ENCODE measurements at places on chromosomes 2 and 18. TPM values are rescaled to one million over a fixed set of nuclear protein-coding genes. Genes with fewer than 3 reads are reported as not detected.
A peak's percentile ranks its signal among the peaks of the same experiment; 100 is the strongest.

Gene TPO
- not detected for total RNA-seq

Gene FAM237A
- total RNA-seq = not detected

Gene STPG4
- not detected for total RNA-seq

Gene MPP4
- total RNA-seq = 2.0 TPM

GRCh38 chr2:23593752-23594459, 208.9 kb downstream of the KLHL29 start:
- no peak for DNase-seq

DNA sequence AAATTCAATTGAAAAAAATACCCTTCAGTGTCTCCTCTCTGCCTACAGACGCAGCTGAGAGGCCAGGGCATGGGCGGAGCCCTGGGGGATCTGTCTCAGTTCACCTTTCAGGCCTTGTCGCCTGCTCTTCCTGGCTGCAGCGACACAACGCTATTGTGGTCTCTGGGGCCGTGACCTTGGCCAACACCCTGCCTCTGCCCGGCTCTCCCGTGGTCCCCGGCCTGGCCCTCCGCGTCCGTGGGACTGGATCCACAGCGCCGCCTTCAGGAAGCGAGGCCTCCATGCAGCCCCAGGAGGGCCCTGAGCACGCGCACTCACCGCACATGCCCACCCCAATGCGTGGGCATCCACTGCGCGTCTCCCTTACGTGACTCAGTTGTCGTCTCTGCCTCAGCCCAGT, 81.1 kb downstream of the MRPS9 start:
- no peak for DNase-seq

DNA sequence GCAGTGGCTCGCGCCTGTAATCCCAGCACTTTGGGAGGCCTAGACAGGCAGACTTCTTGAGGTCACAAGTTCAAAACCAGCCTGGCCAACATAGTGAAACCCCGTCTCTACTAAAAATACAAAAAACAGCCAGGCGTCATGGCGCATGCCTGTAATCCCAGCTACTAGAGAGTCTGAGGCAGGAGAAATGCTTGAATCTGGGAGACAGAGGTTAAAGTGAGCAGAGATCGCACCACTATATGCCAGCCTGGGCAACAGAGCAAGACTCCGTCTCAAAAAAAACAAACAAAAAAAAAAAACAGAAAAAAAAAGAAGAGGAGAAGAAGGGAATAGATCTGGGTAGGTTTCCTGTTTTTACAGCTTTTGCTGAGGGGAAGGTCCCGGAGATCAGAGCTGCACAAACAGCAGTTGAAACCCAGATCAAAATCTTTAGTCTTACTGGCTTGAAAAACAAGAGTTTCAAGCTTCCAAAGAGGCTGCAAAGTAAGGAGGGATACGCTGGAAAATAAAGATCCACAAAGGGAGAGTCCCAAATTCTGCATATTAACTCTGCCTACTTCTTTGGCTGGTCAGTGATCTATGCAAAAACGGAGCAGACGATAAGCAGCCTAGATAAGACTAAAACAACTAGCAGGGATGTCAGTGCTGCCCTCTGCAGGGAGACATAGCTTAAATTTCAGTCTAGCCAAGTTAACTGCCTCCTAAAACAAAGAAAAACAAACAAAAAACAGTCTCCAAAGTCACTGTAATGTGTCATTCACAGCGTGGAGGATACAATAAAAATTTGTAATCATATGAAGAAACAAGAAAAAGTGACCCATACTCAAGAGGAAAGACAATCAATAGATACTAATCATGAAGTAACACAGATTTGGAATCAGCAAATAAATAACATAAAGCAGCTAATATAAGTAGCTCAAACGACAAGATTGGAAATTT, 74.1 kb downstream of the TLK1 start:
- DNase-seq = peak; percentile 83

DNA sequence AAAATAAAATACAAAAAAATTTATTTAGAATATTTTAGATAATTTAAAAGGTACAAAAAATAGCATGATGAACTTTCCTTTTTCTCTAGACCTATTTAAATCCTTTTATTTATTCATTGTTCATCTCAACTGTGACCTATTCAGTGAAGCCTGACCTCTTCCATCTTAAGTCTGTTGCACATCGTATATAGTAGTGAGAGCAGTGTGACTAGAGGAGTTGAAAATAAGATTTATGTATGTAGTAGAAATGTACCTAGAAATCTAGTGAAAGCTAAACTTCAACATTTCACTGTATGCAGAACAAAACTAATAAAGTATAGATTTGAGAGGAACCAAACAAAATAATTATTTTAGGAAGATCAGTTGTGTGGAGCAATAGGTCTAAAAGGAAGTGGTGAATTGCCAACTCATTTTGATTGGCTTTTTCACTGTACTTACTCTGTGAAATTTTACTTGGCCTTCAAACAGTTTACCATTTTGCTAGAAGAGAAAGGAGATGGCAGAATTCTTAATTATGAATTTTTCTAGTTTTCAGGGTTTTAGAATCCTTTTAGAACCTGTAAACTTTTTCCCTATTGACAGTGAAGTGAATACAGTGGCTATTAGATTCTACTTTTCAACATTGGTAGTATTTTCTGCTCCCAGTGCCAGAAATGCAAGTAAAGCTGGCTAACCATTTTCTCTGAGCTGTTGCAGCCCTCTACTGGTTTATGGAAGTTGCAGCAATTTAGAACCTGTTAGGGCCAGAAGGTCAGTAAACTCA, 11.0 kb downstream of the ANKRD12 start:
- DNase-seq = peak; percentile 86

DNA sequence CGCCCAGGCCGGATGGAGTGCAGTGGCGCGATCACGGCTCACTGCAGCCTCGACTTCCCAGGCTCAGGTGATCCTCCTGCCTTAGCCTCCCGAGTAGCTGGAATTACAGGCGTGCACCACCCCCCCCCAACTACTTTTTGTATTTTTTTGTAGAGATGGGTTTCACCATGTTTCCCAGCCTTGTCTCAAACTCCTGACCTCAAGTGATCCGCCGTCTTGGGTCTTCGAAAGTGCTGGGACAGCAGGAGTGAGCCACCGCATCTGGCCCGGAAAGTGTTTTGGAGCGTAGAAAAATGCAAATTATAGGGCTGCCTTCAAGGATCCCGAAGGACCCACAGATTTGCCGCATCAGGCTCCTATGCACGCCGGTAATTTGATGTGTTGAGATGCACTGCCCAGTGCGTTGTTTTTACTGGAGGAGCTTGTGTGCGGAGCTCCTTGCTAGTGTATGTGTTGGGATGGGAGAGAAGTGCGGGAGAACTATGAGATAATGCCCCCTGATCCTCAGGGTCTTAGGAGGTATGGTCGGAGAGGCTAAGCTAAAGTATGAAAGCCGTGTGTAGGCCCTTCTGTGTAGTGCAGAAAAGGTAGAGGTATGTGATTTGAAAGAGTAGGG, 1.2 kb upstream of the CLASP1 start:
- peak; percentile 35 for DNase-seq

- DNase-seq = no peak
Measured at GRCh38 chr2:29276151-29276550, 160.9 kb downstream of the CLIP4 start.

GRCh38 chr18:6031002-6031401, 135.7 kb upstream of the TMEM200C start:
- no peak for DNase-seq

DNA sequence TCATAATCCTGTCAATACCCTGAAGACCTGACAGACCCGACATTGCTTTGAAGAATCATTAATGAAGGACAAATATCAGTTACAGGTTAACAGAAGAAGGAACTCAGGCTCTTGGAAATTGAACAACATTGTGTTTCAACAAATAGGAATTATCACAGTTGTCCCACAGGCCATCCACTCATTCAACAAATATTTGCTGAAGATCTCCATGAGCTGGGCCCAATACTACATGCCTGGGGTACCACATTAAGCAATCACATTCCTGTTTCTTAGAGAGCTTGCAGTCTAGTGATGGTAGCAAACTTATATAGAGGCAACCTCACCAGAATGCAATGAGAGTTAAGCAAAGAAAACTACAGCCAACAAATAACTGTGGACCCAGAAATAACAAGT, 671.6 kb upstream of the ACVR2A start:
- DNase-seq = no peak

DNA sequence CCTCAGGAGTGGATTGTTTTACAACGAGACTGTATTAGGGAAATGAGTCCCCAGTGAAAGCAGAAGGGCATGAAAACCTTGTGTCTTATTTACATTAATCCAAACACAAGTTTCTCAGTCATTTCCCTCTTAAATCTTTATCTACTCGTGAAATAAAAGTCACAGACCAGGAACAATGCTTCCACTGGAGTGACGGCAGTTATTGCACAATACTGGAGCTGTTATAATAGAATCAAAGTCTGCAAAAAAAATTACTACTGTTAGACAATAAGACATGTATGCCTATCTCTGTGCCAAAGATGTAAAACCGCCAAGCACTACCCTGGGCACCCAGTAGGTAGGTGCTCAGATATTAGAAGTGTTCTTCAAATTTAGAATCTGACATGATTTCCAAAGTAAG, 375.5 kb downstream of the ZNF521 start:
- no peak for DNase-seq

- DNase-seq = no peak
Measured at GRCh38 chr2:235064976-235065375, 113.2 kb downstream of the SH3BP4 start.

DNA sequence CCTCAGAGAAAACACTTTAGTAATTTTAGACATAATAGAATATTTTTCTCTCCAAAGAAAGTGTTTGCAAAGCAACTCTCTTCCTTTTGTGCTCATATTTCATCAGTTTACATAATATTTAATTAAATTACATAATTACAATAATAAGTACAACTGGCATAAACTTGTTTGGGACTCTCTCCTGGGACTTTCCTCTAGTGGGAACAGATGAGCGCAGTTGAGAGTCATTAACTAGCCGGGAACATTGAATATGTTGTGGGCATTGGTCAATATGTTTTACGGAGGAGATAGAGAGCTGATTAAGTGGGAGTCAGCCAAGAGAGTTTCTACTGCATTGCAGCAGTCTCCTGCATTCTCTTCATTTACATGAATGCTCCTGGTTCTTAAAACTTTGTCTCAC, 607.7 kb downstream of the ARHGAP15 start:
- no peak for DNase-seq

- no peak for DNase-seq
Measured at GRCh38 chr2:170339322-170339721, 161.4 kb downstream of the MYO3B start.

Data from lung microvascular endothelial cell (primary cell).